ENCODE measurements at places on chromosomes 6 and 20. TPM values are rescaled to one million over a fixed set of nuclear protein-coding genes. Genes with fewer than 3 reads are reported as not detected.

DNA sequence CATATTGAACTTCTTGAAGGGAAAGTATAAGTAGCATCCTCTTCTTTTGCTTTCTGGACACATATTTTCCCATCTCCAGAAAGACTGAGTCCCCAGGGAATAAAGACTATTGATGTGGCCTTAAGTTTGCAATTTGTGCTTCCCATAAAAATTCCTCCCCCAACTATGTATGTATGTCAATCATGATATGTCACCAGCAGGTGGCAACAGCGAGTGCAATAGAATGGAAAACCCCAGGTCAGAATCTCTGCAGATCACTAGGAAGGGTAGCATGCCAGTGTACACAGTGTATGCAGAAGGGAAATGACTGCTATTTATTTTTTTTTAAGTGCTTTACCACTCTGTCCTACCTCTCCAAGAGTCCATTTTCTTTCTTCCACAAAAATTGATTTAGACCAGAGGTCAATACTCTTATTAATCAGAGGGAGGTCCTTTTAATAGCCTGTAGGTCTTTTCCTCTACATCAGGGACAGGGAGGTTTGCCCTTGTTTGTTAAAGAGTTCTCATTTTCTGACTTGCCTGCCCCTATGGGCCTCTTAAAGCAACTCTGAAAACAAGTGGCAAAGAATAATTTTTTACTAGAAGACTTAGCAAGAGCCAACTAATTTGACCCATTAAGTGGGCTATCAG, 61.4 kb downstream of the BMP2 start:
- peak; percentile 54 for DNase-seq

GRCh38 chr20:50309280-50309763, 118.7 kb downstream of the CEBPB start:
- no peak for DNase-seq

DNA sequence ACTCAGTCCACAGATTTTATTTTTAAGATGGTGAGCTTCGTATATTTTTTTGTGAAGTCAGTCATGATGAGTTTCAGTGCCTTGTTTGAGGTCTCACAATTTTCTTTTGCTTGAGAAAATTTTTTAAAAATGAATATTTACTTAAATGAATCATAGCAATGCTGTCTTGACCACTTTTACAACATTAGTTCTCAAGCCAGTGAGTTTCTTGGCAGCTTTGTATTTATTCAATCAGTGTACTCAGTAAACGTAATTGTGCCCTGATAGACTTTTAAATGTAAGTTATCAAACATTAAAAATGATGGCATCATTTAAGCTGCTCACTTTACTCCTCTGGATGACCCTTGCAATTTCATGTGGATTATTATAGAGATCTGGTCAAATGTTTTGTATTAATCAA, 261.4 kb downstream of the KHDC1L start:
- DNase-seq: no peak

GRCh38 chr6:129481706-129482105, 228.3 kb downstream of the ARHGAP18 start:
- no peak for DNase-seq

- DNase-seq: no peak
These were observed 674.6 kb upstream of the MARCKS start for GRCh38 chr6:113182370-113183141.

The PAX1 gene
- total RNA-seq: not detected

- no peak for DNase-seq
These were observed 112.1 kb upstream of the IYD start for GRCh38 chr6:150256618-150257272.

GRCh38 chr20:17828598-17829144, 128.9 kb downstream of the BANF2 start:
- no peak for DNase-seq

DNA sequence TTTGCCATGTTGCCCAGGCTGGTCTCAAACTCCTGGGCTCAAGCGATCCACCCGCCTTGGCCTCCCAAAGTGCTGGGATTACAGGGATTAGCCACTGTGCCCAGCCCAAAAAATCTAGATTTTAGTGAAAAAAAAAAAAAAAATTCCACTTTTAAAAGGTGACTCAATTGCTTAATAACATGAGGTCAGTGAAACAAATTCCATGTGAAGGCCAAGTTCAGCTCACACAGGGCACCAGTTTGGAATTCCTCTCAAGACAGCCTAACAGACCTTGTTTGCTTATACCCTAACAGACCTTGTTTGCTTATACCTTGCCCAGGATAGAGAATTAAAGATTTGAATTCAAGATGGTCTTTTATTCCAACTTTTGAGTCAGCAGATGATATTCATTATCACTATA, 5.1 kb downstream of the RRBP1 start:
- no peak for DNase-seq

The ZC3H12D gene
- total RNA-seq: 0.46 TPM

GRCh38 chr20:58233881-58234528, 5.6 kb upstream of the ANKRD60 start:
- no peak for DNase-seq

- DNase-seq: no peak
These were observed 171.4 kb downstream of the PACRG start for GRCh38 chr6:162899148-162899547.
